ENCODE measurements at places on chromosomes 4 and X.

GRCh38 chr4:130985371-130985770, 1889.4 kb downstream of the C4orf33 start:
- no peak for DNase-seq

GRCh38 chr4:88616275-88617150, 24.2 kb downstream of the HERC3 start:
- DNase-seq: no peak

GRCh38 chr4:154004016-154004415, 215.1 kb upstream of the SFRP2 start:
- no peak for DNase-seq

- DNase-seq: no peak
These were observed 103.2 kb downstream of the HMX1 start for GRCh38 chr4:8768357-8768999.

GRCh38 chr4:55965585-55965984, 16.8 kb downstream of the CEP135 start:
- DNase-seq: no peak

DNA sequence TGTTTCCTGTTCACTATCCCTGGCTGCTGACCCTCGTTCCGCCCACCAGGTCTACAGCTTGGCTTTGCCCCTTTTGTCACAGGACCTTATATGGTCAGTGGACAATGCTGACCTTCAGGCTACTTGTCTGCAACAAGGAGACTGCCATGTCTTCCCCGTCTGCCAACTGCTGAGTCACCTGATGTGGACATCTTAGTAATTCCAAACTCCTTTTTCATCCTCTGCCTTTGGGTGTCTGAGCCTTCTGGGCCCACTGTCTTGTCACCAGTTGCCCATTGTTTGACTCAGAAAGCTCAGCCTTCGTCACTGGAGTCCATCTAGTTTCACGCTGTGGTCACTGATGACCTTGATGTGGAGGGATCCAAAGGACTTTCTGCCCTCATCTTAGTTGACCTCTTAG, 30.2 kb downstream of the GPRIN3 start:
- DNase-seq: no peak

DNA sequence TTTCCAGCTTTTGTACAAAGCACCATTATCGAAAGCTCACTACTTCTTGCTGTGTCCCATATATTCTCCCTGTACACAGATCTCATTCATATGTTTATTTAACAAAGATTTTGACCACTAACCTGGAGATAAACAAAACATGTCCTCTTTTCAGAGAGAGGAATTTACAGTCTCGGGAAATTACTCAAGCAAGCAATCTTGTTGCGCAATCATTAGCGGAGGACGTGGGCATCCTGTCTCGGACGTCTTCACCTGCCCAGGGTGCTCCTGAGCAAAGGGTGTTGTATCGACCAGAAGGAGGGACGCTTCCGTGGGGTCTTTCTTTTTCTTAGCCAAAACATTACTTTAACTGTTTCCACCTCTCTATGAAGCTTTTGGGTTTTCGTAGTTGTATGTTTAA, 66.5 kb upstream of the CLCN4 start:
- DNase-seq: no peak

DNA sequence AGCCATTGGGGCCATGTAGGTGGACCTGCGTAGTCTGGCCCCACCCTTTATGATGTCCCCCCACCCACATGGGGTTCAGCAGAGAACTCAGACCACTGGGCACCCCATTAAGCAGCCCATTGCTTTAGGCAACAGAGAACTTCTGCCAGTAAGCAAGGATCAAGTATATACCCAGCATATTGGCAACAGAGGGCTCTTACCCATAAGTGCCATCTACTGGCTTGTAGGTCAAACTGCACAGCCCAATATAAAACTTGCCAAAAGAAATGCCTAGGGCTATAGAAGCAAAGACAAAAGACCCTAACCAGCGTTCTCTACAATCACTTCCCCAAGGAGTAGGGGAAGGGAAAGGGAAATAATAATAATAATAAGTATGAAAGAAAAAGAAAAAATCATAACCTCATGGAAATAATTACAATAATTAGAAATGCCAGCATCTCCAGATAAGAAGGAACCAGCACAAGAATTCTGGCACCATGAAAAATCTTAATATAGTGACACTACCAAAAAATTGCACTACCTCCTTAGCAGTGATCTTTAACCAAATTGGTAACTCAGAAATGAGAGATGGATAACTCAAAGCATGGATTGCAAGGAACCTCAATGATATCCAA, 1090.7 kb downstream of the FAT4 start:
- DNase-seq: no peak

DNA sequence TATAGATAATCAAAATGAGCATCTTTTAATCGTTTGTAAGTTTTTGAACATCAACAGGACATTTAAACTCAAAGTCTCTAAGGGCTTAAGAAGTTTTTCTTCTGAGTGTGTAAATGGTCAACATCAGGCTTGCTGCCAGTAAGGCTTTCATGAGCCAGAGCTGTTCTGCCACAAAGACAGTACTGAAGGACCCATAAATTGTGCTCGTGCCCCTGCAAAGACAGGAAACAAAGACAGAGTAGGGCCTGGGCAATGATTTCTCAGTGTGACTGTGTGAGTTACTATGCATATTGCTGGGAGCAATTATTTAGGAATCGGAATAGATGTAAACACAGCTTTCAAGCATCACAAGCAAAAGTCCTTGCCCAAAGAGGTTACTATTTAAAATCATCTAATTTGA, 300.0 kb downstream of the IDS start:
- no peak for DNase-seq

- no peak for DNase-seq
These were observed 33.2 kb downstream of the HMX1 start for GRCh38 chr4:8838296-8838960.

DNA sequence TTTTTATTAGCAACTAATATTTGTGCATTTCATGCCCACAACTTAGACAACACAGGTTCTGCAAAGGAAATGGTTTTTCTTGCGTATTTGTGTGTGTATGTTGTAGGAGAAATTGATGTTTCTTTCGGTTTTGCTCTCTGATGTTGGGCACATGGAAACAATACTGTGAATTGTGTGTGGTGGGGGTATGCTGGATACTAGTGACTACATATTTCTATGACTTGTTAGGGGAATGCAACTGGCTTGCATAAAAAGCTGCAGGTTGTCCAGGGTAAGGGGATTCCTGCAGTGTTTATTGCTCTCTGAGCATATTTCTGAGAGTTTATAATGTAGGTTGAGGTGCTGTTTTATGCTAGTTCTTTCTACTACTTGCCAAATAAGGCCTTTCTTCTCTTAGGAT, 11.6 kb downstream of the DLG3 start:
- no peak for DNase-seq

DNA sequence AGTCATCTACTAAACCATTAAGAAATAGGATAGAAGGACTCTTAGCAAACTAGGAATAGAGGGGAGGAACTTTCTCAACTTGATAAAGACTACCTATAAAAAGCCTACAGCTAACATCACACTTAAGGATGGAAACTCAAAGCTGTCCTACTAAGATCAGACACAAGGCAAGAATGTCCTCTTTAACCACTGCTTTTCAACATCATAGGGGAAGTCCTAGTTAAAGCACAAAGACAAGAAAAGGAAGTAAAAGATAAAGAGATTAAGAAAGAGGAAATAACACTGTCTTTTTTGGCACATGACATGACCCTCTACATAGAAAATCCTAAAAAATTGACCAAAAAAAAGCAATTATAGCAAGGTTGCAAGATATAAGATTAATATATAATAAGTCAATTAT, 136.6 kb downstream of the FBXW7 start:
- DNase-seq: no peak

DNA sequence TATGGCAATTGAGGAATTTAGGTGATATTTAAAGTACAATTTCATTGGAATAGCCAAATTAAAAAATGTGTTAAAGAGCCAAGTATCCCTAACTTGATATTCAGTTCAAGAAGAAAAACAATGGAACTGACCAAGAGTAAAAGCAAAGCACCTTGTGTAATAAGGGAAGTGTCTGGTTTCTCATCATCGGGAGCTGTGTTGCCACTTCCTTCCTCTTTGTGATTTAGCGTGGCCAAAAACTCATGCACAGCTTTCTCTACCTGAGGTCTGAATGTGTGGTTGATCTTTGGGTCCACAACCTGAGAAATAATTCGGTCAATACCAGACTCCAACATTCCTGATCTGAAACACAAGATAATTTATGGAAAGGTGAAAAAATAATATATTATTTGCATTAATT, 12.4 kb downstream of the BOD1L1 start:
- no peak for DNase-seq

- DNase-seq: no peak
These were observed 129.5 kb upstream of the PSAPL1 start for GRCh38 chr4:7564242-7564641.

DNA sequence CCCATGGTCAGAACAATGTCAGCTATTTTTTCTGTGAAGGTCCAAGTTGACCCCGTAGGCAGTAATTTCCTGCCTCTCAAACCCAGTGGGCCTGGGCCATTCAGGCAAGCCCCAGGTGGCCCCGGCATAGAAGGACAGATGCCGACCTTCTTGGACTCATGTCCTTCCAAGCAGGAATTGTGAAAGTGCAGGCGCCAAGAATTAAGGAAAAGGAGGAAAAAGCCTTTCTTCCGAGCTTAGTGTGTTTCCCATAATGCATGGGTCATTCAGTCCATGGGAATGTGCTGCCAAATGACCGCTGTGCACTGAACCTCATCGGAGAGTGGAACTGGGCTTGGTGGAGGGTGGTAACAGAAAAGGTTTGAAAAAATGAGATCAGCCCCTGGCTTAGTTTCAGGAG, 196.5 kb upstream of the HS3ST1 start:
- no peak for DNase-seq

DNA sequence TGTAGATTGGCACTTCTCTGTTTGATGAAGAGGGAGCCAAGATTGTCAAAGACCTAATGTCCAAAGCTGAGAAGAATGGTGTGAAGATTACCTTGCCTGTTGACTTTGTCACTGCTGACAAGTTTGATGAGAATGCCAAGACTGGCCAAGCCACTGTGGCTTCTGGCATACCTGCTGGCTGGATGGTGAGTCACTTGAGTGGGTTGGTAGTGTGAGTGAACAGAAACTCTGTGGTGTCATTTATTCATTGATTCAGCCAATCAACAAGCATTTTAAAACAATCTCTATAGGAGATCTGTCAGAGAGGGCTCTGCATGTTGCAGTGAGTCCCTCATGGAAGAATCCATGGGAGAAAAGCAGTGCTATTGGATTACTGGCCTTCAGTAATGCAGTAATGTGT, 16.3 kb downstream of the TAF9B start:
- no peak for DNase-seq

DNA sequence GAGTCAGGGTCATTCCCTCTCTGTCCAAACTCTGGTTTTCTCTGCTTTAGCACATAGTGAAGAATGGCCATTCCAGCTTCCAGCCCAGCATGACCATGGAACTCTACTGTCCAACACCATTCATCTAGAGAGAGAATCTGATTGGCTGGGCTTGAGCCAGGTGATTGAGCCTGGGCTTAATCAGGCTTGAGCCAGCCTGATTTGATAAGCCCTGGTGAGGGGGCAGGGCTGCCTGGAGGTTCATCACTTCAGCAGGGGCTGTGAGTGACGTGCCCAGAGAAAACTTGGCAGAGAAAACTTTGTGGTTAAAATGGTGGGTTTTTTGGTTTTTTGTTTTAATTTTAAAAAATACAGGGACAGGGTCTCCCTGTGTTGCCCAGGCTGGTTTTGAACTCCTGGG, 62.5 kb downstream of the KIAA0232 start:
- DNase-seq: no peak

DNA sequence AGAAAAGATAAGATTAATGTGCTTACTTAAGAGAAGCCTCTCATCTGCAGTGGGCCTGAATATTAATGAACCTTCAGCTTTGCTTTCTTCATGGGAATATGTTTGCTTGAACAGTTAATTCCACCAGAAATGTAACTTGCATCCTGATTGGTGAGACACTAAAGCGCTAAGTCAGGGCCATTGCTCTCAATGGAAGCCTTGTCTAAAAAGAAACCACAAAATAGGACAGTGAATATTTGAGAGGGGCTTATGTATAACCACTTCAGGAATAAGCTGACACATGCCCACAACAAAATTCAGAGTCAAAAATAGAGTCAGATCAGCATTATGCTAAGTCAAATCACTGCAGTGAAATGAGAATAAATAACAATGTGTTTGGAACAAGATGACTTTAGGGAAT, 1125.8 kb downstream of the STIM2 start:
- no peak for DNase-seq

DNA sequence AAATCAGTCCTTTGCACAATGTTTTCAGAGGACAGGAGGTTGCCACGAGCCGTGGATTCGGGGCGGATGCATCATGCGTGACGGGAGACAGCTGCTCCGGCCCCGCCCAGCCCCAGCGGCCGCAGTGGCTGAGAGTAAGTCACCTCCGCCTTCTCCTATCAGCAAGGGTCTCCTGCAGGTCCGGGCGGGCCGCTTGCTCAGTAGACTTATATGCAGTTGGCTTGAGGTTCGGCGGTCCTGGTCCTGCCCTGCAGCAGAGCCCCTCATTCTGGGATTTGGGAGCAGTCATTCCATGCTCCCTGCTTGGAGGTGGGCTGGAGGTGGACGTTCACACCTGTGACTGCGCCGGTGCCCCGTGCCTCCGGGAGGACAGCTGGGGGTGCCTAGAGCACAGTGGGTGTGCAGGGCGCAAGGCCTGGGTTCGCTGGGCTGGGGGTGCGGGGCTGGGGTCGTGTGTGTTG, 86.3 kb upstream of the ADRA2C start:
- no peak for DNase-seq

- DNase-seq: peak; percentile 12
These were observed at the start of gene TASL for GRCh38 chrX:30577362-30577991. TSS of gene TASL (minus strand) at chrX:30577766. CDS start at chrX:30560355, 17,411 bp downstream.

- DNase-seq: no peak
These were observed 664.7 kb upstream of the FAM241A start for GRCh38 chr4:111480510-111480909.

- DNase-seq: no peak
These were observed 63.7 kb downstream of the CLDN22 start for GRCh38 chr4:183256343-183256742.

- no peak for DNase-seq
These were observed 177.9 kb upstream of the TENM3 start for GRCh38 chr4:182065255-182065654.

GRCh38 chrX:84729408-84729807, 227.2 kb upstream of the HDX start:
- DNase-seq: no peak

DNA sequence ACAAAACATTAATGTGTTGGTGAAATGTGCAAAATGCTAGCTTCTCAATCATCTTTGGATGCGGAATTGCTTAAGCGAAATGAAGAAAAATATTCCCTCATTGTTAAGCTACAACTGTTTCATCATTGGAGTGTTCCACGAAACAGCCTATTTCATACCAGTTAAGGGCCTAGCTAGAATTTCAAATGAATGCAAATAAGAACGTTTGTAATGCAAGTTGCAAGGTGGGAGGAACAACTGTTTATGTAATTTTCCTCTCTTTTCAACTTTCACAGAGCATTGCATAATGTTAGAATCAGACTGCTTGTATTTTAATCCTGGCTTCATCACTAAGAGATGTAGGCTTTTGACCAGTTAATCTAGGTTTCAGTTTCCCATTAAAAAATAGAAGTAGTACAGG, 480.1 kb downstream of the IL1RAPL1 start:
- no peak for DNase-seq

DNA sequence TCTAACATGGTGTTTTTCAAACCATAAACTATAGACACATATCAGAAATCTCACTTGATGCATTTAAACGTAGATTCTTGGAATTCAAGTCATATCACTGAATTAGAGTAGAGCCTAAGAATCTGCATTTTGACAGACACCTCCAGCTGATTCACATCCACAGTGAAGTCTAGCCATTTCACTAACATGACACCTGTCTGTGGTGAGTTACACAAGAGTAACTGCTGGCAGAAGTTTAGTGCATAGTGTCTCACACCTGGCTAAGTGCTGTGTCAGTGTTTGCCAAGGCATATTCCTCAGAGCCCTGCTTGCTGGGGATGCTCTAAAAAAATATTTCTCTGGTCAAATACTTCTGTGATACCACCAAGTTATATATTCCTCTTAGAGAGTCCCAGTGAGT, 237.5 kb upstream of the DIAPH2 start:
- DNase-seq: no peak
